ENCODE measurements at places on chromosomes 7 and 10.
A peak's percentile ranks its signal among the peaks of the same experiment; 100 is the strongest.

GRCh38 chr10:6918305-6918704, 338.2 kb upstream of the PRKCQ start:
- DNase-seq: peak; percentile 51

DNA sequence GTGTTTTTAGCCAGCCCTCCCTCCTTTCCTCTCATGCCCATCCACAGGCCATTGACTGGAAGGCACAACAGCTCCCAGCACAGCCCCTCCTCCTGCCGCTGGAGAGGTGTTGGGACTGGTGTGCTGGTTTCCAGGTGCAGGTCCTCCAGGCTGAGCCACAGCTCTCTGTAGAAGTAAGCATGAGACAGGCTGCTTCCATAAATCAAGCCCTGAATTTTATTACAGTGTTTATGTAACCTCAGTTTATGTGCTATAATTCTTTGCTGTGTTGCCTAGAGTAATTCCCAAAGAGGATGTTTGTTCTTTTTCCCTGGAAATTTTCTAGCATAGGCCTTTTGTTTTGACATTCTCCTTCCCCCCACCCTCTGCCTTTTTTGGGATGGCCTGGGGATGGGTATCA, 445.8 kb downstream of the AUTS2 start:
- no peak for DNase-seq

- DNase-seq: no peak
Measured at GRCh38 chr10:68166871-68167585, 57.7 kb downstream of the MYPN start.

DNA sequence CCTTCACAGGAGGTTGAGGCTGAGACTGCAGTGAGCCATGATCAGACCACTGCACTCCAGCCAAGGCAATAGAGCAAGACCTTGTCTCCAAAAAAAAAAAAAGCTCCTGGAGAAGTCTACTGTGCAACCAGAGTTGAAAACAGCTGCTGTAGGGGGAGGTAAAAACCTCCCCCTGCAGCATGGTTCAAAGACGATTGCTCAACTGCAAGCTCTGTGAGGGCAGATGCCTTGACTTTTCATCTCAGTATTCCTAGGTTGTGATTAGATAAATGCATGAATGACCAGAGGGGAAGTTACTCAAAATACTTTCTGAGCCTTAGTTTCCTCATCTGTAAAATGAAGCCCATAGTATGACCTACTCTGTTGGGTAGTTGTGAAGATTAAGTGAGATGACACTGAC, 25.0 kb upstream of the PPA1 start:
- no peak for DNase-seq

GRCh38 chr10:128729910-128730420, 603.7 kb upstream of the MKI67 start:
- no peak for DNase-seq

DNA sequence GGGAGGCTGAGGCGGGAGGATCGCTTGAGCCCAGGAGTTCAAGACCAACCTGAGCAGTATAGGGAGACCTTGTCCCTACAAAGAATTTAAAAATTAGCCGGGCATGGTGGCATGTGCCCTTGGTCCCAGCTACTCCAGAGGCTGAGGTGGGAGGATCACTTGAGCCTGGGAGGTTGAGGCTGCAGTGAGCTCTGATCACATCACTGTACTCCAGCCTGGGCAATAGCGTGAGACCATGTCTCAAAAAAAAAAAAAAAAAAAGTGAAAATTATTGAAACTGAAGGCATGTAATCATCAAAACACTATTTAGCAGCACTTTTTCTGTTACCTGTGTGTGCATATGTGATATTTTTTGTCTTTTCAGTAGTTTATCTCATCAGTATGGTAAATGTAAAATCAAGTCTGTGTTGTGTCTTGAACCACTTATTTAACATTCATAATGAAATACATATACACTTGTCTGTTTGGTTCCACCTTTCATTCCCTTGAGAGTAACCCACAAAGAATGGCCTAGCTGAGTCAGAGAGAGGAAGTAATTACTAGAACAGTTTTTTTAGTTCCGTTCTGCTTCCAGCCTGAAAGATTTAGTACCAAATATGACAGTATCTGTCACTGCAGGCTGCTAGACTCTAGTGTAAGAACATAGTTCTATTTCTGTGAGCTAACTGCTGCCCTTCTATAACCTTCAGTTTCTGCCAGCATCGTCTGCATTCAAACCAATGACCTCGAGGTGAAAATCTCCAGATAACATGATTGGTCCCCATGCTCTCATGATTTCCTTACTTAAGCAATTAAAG, 68.6 kb downstream of the MMRN2 start:
- DNase-seq: no peak

DNA sequence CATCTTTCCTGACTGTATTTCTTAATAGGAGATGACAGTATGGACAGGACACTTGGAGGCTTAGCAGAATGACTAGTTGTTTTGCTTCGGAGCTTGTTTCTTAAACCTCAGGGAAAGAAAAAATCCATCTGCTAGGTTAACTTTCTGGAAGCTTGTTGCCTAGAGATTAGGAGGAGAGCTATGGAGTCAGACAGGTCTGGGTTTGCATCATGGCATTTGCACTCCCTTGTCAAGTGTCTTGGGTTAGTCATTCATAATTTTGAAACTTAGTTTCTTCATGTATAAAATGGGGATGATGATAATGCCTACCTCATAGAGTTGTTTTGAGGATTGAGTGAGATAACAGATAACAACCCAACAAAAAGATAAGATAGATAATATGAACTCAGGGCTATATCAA, 231.5 kb downstream of the STK31 start:
- DNase-seq: no peak

- DNase-seq: no peak
Measured at GRCh38 chr10:25261110-25261509, 86.3 kb downstream of the GPR158 start.

DNA sequence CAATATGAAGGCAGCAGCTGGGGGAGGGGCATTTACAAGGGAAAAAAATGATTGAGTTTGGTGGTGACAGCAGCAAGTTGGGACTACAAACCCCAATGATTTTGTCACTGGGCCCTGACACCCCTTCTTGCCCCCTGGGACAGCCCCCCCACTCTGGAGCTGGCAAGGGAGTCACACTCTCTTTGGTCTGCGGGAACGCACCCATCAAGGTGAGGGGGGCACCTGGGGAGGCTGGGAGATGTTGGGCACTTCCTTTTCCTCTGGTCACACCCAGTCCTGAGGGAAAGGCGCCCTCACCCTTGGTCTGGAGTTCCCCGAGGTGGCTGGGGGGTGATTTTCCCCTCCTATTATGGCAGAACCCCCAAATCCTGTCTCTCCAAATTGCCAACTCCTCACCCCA, 24.4 kb downstream of the EPHB4 start:
- DNase-seq: no peak

- DNase-seq: no peak
Measured at GRCh38 chr7:37495574-37496184, 47.0 kb upstream of the ELMO1 start.

- DNase-seq: no peak
Measured at GRCh38 chr10:43931308-43931930, 282.7 kb upstream of the ZNF32 start.

GRCh38 chr10:48731654-48732053, 47.0 kb downstream of the WDFY4 start:
- DNase-seq: no peak

- no peak for DNase-seq
Measured at GRCh38 chr7:31508823-31509222, 5.1 kb upstream of the ITPRID1 start.

GRCh38 chr7:3893151-3893788, 592.2 kb downstream of the SDK1 start:
- no peak for DNase-seq

- no peak for DNase-seq
Measured at GRCh38 chr10:33822774-33823173, 488.3 kb upstream of the NRP1 start.

DNA sequence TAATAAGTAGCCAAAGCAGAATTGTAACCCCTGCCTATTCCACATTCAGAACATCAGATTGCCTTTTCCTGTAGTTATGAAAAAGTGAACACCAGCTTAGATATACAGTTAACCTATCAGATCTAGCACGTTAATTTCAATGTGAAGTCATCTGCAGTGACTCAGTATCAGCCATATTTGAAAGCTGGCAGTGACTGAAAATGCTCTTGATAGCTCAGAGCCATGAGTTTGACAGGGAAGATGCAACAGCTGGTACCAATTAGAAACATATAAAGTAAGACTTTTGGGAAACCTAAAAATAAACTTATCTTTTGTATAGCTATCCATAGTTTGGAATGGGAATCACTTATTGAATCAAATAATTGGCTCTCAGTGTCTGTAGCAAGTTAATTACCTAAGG, 284.1 kb upstream of the NPSR1 start:
- DNase-seq: no peak

- DNase-seq: no peak
Measured at GRCh38 chr10:69056536-69057260, 31.2 kb upstream of the SRGN start.

- DNase-seq: no peak
Measured at GRCh38 chr7:127810696-127811660, 159.0 kb downstream of the SND1 start.

DNA sequence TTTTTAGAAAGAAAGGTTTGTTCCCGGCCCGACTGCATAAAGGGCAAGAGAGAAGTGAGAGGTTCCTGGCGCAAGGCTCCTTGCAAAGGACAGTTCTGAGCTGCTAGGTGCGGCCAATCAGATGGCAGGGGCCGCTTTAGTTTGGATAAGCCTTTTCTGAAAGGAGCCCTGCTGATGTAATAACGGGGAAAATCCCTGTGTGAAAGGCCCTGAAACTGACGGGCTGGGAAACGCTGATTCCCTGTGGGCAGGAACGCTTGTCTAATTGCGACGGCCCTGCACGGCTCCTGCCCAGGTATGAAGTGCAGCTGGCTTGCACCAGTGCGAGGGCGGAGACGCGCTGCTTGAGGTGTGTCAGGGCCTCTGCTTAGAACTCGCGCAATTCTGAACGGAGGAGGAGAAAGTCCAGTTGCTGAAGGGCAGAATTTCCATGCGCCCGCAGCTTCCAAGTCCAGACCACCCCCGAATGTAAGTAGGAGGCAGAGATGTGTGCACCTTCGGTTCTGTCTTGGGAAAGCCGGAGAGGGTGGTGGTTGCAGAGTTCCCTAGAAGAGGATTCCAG, 30.5 kb downstream of the TACC2 start:
- no peak for DNase-seq

DNA sequence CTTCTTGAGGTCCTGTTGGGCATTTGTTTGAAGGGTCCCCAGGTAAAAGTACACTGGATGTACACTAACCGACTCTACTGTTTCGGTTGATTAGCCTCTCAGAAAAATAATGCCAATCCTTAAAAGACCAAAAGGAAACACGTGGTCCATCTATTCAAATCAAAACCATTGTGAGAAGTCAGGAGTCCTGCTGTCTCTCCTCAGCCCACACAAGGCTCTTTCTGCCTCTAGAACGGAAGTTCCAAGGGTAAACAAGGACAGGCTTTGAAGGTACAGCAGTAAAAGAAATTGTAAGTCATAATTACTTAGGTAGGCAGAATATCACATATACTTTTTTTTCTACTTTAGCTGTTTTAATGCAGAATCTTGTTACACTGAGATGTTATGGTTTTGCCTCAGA, 71.7 kb upstream of the TPK1 start:
- DNase-seq: no peak

GRCh38 chr7:73572767-73573186, 5.6 kb downstream of the TBL2 start:
- DNase-seq: no peak

DNA sequence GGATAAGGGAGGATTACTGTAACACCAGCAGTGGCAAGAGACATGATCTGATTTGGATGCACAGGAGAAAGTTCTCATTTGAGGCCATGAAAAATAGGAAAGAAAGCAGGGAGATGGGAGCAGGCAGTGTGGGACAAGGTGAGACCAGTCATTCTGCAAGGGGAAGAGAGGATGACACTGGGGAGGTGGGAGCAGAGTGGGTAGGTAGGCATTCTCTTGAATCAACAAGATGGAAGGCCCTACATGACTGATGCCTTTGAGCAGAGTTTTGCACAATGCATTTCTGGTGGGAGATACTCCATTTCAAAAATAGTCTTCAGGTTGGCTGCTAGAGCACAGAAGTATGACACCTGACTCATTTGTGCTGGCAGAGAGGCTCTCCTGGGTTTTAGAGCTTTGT, 10.5 kb downstream of the RPS24 start:
- no peak for DNase-seq

DNA sequence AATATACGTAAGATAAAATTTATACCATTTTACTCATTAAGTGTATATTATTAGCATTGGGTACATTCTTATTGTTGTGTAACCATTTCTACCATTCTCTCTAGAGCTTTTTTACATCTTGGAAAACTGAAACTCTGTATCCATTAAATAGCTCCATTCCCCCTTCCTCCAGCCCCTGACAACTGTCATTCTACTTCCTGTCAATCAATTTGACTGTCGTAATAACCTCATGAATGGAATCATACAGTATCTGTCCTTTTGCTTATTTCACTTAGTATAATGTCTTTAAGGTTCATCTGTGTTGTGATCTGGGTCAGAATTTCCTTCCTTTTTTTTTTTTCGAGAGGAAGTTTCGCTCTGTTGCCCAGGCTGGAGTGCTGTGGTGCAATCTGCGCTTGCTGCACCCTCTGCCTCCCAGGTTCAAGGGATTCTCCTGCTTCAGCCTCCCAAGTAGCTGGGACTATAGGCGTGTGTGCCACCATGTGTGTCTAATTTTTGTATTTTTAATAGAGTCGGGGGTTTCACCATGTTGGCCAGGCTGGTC, 15.6 kb downstream of the ZRANB1 start:
- DNase-seq: no peak

- no peak for DNase-seq
Measured at GRCh38 chr7:157553256-157553655, 216.5 kb downstream of the DNAJB6 start.

GRCh38 chr10:49569031-49569631, 30.2 kb upstream of the ERCC6 start:
- DNase-seq: no peak

- DNase-seq: no peak
Measured at GRCh38 chr7:94660006-94660405, 4.1 kb upstream of the SGCE start.

DNA sequence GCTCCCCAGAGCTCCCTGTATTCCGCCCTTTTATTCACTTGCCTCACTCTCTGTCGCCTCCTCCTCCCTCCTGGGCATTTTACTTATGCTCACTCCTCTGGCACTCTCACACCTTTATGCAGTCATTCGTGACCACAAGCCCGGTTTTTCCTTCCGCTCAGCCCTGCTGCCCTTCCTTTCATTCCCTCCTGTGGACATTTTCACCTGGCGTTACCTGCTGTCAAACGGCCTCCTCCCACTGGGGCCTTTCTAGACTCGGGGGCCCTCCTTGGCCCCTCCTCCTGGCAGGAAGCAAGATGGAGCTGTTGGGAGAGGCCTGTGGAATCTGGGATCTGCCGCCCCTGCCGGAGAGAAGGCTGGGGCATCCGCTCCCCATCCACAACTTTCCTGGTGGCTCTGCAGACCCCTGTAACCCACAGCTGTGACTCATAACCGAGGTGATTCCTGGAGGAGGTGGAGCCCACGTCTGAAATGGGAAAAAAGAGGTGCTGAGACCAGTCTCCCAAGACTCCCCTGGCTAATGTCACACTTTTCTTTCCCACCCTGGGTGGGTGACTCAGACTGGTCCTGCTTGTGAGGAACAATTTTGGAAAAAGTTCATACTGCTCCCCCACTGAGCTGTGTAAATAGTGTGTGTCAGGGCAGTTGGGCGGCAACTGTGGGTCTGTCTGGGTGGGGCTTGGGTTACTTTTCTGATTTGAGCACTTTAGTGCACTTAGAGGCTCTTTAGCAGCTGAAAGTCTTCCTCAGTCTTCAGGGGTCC, 1.2 kb downstream of the VCL start:
- DNase-seq: no peak

- no peak for DNase-seq
Measured at GRCh38 chr10:116170815-116171250, 102.2 kb downstream of the GFRA1 start.

GRCh38 chr10:117801691-117802090, 245.1 kb downstream of the RAB11FIP2 start:
- no peak for DNase-seq
